ENCODE measurements at places on chromosomes 13 and 19.

DNA sequence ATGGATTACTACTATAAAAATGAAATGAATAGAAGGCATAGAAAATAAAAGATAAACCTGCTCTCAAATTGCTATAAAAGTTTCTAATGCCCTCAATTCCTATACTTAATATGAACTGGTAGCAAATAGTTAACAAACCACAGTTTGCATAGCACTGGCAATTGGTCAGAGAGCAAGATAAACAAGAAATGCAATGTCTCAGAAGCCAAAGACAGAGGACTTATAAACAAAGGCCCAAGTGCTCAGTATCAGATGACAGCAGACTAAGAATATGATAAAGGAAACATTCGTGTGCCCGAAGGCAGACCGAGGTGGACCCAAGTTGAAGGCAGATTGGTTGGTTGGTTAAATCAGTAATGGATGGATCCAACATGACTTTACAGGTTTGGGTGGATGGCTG is 50.6 kb downstream of the IPO5 start:
- DNase-seq: no peak

GRCh38 chr13:43136920-43137575 is 113.7 kb downstream of the DNAJC15 start:
- no peak for DNase-seq

GRCh38 chr13:72186730-72187422 is 319.9 kb upstream of the DACH1 start:
- no peak for DNase-seq

DNA sequence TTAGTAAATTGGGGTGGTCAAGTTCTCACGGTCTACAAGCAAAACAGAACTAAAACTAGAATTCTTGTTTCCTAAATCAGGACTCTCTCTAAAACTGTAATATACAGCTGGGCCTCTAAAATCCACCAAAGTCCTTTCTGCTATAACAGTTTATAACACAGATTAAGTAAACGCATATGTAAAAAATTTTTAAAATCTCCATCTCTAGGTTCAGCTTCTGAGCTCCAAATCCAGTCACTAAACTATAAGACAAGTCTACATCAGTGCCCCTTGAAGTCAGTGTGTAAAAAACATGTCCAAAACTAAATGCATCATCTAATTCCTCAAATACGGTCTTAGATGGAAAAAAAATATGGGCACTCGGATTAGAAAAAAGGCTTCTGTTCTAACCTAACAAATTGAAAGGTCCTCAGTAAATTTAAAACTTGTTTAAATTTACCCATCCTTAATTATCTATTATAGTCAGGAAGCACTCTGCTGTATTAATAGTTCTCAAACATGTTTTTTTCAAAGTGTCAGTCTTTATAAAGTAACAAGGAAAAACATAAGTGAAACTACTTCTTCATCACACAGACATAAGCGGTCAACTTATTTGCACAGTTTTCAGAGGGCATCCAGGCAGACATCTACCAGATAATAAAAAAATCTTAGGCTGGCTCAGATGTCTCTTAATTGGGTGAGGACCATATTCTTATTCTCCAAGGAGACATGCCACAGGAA is 33.6 kb downstream of the ELF1 start:
- DNase-seq: no peak

GRCh38 chr13:26225896-26226617 is 3.9 kb upstream of the RNF6 start:
- DNase-seq: no peak

GRCh38 chr19:35755131-35755549 is 1.7 kb downstream of the HSPB6 start:
- DNase-seq: no peak

GRCh38 chr13:113423520-113424163 is 29.6 kb downstream of the ADPRHL1 start:
- DNase-seq: no peak

DNA sequence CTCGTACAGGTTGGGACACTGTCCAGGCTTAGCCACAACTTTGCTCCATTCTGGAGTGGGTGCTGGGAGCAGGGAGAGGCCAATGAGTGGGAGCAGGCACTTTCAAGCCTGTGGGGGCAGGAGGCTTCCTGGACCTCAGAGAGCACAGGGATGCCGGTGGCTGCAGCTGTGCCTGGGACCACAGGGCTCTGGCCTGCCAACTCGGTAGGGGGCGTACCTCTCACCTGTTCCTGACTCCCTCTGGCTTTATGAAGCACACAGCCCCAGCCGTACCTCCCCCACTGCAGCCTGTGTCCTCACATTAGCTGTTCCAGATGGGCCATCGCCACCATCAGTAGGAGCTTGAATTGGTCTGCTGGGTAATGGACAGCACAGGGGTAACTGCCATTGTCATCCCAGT is 278.7 kb upstream of the KLHL1 start:
- no peak for DNase-seq

GRCh38 chr19:55257461-55258420 is 1.1 kb downstream of the PPP6R1 start:
- DNase-seq: no peak

DNA sequence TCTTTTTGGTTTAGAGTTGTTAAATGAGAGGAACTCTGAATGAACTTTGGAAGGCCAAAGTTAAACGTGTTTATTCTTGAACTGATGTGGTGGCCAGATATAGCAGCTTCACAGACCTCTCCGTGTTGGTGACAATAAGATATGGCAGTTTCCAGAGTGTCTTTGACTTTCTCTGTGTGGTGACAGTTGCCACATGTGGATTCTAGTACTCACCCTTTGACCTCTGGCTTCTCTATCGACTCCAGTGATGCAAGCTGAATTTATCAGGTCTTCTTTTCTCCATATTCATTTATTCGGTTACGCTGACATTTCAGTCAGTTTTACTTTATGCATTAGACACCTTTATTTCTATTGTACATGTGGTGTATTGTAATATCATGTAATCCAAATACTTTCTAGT is 1469.5 kb downstream of the SLITRK1 start:
- DNase-seq: peak; percentile 11

- DNase-seq: no peak
Observed at GRCh38 chr13:21688056-21688455, 17.2 kb downstream of the FGF9 start.

GRCh38 chr19:51020988-51021651 is 1.6 kb upstream of the KLK10 start:
- peak; percentile 56 for DNase-seq

DNA sequence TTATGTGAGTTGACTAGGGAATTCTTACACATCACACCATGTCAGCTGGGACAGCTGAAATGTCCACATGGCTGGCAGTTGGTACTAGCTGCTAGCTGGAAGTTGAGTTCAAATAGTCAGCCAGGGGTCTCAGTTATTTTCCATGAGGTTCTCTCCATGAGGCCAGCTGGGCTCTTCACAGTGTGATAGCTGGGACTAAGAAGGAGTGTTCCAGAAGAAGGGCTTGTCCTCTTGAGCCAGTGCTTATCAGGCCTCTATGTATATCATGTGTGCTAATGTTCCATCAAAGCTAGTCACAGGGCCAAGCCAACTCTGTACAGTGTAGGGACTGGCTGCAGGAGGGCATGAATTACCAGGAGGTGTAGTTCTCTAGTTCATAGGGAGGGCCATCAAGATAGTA is 11.8 kb downstream of the USPL1 start:
- no peak for DNase-seq

GRCh38 chr13:39210961-39211534 is 172.8 kb downstream of the NHLRC3 start:
- DNase-seq: no peak

GRCh38 chr13:37645181-37645740 is 46.7 kb upstream of the POSTN start:
- DNase-seq: no peak

DNA sequence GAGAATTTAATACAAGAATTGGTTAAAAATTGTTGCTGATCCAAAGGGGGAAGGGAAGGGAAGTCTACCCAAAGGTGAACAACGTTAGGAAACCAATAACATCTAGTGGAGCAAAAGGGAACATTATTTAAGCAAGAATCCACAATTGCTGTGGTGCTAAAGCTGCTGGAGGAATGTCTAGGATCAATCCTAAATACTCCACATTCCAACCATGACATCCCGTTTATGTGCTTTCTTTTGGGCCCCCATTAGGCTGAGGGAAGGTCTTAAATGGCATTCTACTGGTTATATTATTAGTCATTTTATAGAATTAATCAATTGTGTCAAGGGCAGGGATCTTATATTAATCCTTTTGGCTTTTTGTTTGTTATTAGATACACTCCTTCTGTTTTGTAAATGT is 39.9 kb upstream of the VWA8 start:
- no peak for DNase-seq

DNA sequence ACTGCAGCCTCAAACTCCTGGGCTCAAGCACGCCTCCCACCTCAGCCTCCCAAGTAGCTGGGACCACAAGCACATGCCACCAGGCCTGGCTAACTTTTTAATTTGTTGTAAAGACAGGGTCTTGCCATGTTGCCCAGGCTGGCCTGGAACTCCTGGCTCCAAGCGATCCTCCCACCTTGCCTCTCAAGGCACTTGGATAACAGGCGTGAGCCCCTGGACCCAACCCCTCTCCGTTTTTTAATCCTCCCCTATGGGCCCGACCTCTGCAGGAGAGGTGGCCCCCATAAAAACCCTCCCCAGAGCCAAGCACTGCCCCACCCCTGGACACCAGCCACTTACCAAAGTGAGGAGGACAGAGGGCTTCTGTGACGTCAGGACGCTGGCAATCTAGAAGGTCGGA is 28.6 kb downstream of the PEPD start:
- no peak for DNase-seq

- DNase-seq: no peak
Observed at GRCh38 chr13:40130871-40131636, 475.6 kb downstream of the COG6 start.

DNA sequence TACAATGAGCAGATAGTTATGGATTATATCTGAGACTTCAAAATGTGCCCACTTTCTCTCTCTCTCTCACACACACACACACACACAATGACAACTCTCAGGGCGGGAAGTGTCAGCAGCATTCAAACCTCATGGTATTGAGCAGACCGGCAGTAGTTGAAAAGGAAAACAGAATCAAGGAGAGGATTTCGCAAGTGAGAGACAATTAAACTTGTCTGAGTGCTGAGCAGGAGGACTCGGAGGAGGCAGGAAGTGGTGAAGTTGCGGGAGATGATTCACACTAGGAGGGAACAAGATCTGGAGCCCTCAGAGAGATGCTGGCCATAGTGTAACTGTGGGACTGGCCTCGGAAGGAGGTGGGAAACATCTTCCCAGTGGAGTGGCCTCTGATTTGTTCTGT is 353.1 kb downstream of the EFNB2 start:
- DNase-seq: no peak

DNA sequence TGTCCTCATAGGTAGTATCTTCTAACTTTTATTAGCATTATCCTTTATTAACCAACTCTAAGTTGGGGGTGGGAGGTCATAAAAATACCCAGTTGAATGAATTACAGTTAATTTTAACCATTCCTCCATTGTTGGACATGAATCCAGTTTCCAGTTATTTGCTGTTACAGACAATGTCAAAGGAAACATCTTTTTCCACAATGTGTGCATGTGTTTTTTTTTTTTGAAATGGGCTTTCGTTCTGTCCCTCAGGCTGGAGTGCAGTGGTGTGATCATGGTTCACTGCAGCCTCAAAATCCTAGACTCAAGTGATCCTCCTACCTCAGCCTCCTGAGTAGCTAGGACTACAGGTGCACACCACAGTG is 32.0 kb downstream of the KLF5 start:
- DNase-seq: no peak

- no peak for DNase-seq
Observed at GRCh38 chr19:15178629-15179308, 22.0 kb downstream of the NOTCH3 start.

DNA sequence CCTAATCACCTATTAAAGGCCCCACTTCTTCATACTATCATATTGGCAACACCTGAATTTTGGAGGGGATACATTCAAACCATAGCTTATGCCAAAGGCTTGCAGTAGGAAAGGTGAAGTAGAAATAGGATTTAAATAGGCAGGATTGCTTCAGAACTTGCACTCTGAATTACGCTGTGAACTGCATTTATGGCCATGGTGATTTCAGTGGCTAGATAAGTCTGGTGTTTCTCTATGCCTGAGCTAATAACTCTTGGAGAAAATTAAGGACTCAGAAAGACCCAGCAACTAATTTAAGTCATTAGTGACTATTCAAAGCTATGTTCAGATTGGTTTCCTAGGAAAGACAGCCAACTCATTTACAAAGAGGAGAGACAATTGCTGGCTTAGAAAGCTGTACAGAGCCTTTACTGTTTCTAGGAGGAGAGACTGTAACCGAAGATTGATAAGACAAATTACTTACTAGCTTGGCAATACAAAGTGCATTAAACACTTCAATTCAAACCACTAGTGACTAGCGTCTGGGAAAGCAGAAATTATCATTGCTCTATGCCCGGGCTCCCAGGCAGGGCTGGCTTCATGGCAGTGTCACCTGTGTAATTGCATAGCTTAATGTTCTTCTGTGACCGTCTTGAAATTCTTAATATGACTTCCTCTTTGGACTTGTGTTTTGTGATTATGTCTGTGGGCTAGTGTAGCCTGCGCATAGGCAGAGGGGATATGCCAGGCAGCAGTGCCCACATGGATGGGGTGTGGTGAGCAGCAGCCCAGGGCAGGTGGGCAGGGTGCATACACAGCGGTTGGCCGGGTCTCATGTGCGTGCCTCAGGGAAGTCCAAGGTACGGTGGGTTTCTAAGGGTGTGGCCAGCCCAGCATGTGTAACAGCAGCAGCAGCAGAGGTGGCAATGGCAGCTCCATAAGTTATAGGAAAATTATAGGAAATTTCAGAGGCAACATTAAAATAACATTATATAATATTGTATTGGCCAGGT is 60.1 kb downstream of the KL start:
- no peak for DNase-seq

DNA sequence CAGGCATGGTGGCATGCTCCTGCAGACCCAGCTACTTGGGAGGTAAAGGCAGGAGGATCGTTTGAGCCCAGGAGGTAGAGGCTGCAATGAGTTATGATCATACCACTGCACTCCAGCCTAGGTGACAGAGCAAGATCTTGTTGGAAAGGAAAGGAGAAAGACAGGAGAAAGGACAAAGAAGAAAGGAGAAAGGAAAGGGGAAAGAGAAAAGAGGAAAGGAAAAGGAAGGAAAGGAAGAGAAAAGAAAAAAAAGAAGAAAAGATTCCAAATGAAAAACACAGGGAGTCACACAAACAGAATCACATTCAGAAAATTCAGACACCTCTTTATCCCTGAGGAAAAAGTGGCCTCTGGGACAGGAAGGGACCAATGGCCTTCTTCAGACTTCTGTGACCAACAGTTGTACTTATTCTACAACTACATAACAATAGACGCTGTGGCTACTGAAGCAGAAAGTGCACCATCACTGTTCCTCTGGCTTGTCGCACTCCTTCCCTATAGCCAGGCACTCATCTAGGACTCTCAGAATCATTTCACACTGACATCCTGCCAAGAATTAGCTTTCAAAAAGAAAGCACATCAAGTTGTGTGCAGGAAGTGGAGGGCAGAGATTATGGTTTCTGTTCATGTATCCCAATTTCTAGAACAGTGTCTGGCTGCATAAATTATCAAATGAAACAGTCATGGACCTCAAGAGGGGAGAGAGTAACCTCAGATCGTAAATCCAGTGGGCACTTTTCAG is 5.9 kb downstream of the MTMR6 start:
- DNase-seq: peak; percentile 96

- DNase-seq: no peak
Observed at GRCh38 chr19:45643927-45644771, 5.0 kb upstream of the EML2 start.

All from common myeloid progenitor, CD34-positive (primary cell).